Naive B cell (primary cell): ENCODE measurements at places on chromosomes 13 and 19. TPM values are rescaled to one million over a fixed set of nuclear protein-coding genes. Genes with fewer than 3 reads are reported as not detected.

The TSKS gene
- not detected for polyA plus RNA-seq

The NCAN gene
- polyA plus RNA-seq: not detected

DNA sequence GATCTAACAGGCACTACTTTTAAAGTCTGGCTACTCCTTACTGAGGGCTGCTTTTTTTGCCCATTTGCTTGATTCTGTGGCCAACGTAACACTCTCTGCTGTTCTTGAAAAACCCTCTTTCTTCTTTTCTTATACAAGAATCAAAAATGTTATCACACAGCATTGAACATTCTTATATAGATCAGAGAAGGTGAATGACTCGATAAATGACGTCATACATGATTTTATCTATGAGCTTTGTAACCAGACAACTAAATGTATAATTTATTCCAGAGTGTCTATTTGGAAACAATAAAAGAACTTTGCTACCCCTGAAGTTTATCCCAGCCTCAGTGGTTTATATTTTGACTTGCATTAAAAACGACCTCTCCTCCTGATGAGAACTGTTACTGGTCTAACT lies 12.4 kb downstream of the RFX2 start:
- H3K4me1 ChIP-seq: peaks cover 12% of the 10 kb centered on the region
- no peaks in the 10 kb centered on the region for H3K27me3 ChIP-seq
- DNase-seq: no peak
- peaks cover 10% of the 10 kb centered on the region for H3K36me3 ChIP-seq

The RPL18 gene
- 2,706 TPM for polyA plus RNA-seq

The PROZ gene
- polyA plus RNA-seq: not detected

GRCh38 chr13:91313581-91313980 lies 33.9 kb upstream of the MIR17HG start:
- DNase-seq: no peak
- no peak overlapping the region for H3K27ac ChIP-seq
- no peaks in the 10 kb centered on the region for H3K36me3 ChIP-seq
- H3K4me3 ChIP-seq: no peak overlapping the region
